ENCODE measurements at places on chromosomes 11 and 22.
A peak's percentile ranks its signal among the peaks of the same experiment; 100 is the strongest.

DNA sequence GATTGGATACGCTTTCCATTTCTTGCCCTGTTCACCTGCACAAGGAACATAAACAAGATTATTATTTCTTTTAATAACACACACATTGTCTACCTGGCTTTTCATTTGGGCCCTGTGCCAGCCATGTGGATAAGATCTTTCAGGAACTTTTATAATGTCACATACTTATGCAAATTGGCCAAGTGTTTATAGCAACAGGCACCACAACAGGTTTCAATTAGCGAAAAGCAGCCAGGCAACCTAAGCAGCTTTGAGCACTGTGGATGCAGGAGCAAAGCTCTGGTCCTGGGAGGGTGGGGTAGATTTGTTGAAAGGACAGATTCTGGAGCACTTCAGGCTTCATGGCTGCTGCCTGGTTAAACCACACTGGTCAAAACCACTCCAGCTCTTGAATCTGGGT is 217.4 kb downstream of the BARX2 start:
- DNase-seq, result no peak

DNA sequence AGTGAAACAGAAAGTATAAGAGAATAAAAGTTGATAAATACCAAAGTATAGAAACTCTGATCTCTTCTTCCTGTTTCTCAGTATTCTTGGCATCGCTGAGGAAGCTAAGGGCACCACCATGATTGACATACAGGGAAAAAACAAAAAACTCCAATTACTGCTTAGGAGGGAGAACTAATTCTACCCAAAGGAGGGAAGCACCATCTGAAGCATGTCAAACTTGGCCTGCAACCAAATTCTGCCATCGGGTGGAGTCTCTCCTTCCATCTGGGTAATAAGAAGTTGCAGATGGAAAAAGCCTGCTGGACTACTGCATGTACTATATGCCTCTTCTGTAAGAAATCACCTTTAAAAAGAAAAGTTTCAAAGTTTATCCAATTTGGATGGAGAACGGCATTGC is 30.5 kb upstream of the PPP2R1B start:
- DNase-seq, result no peak

- DNase-seq, result no peak
These were observed 1.0 kb downstream of the CUL5 start for GRCh38 chr11:108009497-108010370.

DNA sequence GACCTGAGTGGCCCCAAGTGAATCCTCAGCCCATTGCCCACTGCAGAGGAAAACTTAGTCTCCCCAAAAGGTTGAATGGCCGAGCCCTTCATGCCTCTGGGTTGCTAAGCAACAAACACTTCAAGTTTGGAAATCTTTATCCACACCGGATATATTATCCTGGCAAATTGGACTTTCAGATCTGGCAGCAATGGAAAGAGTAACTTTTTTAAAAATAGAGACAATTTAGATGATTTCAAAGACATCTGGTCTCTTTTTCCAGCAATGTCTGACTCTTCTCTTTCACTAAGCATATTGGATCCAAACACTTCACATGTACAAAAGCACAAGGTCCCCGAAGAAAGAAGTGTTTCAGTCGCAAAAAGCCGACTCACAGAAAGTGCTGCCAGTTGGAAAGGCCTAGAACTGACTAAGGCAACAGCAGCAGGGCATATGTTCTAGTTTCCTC is 505.3 kb downstream of the SOX6 start:
- DNase-seq, result no peak

GRCh38 chr11:111510311-111510710 is 1.9 kb downstream of the BTG4 start:
- no peak for DNase-seq

DNA sequence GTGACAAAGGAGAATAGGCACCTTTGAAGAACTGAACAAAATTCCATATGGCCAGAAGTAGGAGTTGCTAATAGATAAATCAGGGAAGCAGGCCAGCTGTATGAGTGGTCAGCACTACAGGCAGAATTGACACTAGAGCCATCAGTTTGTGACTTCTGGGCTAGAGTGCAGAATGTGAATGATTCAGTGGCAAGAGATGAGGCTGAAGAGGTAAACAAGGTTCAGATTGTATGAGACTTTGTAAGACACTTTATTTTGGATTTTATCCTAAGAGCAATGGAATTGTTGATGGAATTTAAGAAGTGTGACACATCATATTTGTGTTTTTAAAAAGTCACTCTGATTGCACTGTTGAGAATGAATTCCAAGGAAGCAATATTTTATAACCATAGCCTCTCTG is 12.9 kb downstream of the BIRC3 start:
- no peak for DNase-seq

DNA sequence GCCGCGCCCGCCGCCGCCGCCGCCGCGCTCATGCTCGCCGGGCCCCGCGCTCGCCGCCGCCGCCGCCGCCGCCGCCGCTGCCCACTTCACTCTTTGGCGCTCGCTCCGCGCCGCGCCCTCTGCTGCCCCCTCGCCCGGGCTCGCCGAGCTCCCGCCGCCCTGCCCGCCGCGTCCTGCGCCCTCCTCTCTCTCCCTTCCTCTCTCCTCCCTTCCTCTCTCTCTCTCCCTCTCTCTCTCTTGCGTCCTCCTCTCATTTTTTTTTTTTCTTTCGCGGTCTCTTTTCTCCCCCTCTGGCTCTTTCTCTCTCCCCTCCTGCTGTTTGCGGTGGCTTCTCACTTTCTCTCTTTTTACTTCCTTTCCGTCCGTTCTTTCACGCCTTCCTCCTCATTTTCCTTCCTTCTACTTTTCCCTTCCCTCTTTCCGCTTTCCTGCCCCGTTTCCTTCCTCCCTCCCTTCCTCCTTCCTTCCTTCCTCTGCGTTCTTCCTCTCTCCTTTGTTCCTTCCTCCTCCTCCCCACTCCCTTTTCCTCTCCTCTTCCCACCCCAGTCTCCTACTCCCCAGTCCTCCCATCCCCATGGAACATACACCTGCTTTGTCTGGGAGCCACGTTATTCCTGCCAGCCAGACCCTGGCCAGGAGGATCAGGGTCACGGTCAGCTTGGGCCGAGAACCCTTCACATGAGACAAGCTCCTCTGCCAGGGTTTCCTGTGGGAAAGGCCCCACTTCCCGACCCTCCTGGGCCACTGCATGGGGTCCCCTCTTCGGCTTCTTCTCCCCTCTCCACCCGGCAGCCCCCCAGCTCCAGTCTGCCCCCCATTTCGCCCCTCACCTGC is 19.3 kb upstream of the SHISAL1 start:
- DNase-seq, result no peak

DNA sequence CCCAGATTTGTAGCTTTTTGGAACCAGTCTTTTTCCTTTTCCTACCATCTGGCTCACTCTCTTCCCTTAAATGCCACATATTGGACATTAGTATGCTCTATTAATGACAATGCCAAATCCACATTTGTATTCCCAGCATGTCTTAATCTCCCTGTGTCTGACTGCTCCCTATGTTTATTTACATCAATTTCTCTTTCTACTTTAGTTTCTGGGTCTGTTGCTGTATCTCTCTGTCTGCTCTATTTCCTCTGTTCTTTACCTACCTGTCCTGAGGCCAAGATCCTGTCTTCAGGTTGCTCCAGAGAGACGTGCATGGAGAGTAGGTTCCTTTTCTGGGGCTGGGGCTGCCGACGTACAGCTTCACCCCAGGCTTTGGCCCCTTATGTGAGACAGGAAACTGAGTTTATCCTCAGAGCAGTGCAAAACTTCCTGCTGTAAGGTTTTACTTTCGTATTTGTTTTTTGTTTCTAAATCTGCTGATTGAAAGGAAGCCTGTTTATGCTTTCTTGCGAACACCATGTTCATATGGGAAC is 25.6 kb downstream of the OR2AG2 start:
- peak; percentile 74 for DNase-seq

DNA sequence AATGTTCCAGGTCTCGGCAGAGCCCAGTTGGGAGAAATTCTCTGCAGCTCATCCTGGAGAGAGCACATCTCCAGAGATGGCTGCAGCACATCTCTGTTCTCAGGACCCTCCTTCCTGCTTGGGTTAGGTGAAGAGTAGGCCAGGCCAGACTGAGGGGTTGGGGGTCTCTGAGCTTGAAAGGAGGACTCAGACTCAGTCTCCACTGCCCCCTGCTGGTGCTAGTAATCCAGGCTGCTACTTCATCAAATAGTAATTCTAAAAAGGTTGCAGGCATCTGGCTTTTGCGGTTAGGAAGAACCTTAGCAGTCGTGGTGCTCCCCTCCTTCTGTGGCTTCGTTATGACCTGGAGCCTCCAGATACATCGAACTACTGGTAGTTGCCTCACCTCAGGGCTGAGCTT is 9.7 kb downstream of the TUB start:
- DNase-seq, result peak; percentile 89

GRCh38 chr11:11937957-11938356 is 70.5 kb downstream of the DKK3 start:
- DNase-seq, result no peak

DNA sequence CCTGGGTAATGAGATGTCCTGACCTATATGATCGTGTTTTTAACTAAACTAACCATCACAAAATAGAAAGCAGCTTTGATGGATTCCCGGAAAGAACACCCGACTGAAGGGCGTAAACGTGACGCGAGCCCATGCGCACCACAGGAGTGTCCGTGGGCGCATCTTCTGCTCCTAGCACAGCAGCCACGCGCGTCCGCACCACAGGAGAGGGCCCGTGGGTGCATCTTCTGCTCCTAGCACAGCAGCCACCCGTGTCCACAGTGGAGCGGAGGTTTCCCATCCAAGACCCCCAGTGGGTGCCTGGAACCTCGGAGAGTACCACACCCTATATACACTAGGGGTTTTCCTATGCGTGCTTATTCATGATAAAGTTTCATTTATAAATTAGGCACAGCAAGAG is 36.1 kb upstream of the NRIP3 start:
- no peak for DNase-seq

GRCh38 chr11:117946156-117946841 is 17.1 kb upstream of the TMPRSS13 start:
- DNase-seq, result no peak

- DNase-seq, result no peak
These were observed 157.6 kb downstream of the PGR start for GRCh38 chr11:100972046-100972445.

DNA sequence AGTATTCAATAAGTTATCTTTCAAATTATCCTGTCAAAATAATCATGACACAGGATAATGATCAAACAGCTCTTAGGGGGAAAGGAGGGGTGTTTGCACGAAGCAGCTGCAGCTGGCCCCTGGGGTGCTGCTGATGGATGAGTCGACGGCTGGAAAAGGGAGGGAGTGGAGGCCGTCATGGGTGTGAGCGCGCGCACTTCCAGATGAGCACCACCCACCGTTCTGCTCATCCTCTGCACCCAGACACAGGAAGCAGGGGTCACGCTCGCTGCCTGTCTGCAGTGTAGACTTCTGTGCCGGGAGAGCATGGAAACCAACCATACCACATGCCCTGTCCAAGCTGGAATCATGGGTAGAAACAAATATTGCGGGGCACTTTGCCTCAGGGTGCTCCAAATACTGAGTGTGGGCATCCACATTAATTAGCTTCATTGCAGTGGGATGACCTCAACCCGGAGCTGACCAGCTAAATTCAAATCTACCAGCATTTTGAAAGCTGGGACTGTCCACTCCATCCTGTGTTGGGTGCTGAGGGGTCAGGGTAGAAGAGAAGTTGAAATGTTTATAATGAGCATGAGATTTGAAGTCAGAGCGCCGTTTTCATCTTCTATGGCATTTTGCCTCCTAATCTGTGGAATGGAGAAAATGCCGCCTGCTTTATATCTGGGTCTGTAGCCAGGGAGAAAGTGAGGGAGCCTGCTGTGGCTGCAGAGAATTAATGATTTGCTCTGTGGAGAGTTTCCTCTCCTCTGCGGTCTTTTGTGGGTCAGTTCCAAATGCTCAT is 802.4 kb downstream of the TBC1D22A start:
- DNase-seq, result no peak

DNA sequence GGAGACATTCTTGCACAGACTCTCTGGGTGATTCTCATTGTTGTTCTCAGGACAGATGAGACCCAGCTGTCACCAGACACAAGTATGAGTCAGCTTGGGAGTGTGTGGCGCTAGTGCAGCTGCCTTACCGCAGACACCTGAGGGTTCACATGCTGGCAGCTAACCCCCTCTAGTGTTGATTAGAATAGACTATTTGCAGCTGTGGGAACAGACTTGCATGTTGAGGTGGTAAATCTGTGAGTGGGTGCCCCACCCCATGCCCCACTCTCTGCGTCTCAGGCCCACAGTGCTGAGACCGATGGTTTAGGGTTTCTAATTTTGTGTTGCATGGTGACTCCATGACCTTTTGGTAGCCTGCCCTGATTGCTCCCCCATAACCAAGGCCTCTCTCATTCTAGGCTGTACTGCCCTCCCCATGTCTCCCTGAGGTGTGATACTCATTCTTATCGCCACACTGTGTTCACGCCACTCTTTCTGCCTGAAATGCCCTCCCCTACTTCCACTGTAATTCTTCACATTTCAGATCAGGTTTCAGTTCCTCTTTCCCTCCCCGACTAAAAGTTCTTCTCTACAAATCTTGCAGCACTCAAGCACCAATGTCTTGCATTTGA is 73.7 kb upstream of the KIRREL3 start:
- peak; percentile 80 for DNase-seq

DNA sequence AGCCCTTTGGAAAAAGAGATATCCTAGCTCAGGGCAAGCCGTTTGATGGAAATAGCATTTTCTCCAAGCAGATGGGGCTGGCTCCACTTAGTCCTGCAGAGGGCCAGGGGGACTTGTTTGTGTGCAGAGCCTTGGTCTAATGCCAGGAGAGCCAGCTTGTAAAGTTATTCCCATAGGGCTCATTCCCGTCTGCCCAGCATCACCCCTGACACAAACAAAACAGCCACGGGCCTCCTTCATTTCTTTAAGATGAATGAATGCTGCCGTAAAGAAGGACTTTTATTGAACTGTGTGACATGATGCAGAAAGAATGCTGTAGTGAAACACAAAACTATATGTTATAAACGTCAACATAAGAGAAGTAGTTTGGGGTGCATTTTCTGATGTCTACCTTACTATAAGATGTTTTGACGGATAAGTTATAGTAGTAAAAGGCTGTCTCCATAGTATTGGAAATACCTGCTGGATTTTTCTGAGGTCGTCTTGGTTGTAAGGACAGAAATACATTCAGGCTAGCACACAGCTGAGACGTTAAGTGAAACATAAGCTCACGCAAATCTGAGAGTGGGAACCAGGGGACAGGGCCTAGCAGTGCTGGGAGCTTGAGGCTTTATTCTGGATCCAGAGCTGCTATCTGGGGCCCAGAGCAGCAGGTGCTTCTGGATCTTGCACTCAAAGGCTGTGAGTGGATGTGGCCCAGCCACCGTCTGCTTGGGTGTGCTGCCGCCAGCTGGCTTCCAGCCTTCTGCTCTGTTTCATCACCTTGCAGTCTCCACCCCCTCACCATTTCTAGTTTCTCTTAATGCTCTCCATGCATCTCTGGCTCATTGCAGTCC is 53.3 kb downstream of the NCAM1 start:
- DNase-seq, result no peak

GRCh38 chr11:24373516-24373915 is 123.3 kb upstream of the LUZP2 start:
- no peak for DNase-seq

Measured in Jurkat, Clone E6-1 (cell line).